ENCODE measurements at places on chromosomes 3 and 15.

GRCh38 chr3:7546253-7546652 is 685.3 kb downstream of the GRM7 start:
- DNase-seq: peak; percentile 55

- DNase-seq: no peak
These were observed 15.0 kb upstream of the SLC28A1 start for GRCh38 chr15:84869510-84869909.

GRCh38 chr15:87944050-87944449 is 312.5 kb downstream of the NTRK3 start:
- DNase-seq: no peak

- DNase-seq: no peak
These were observed 183.8 kb upstream of the NR2F2 start for GRCh38 chr15:96146726-96147125.

- peak; percentile 67 for DNase-seq
These were observed 1.1 kb upstream of the IGF1R start for GRCh38 chr15:98647026-98647773.

GRCh38 chr3:141051443-141052200 is 475 bp downstream of the SPSB4 start:
- DNase-seq: no peak

- DNase-seq: no peak
These were observed 145.6 kb upstream of the SLC2A2 start for GRCh38 chr3:171172070-171172469.

- no peak for DNase-seq
These were observed 44.1 kb downstream of the MAP6D1 start for GRCh38 chr3:183781246-183781645.

DNA sequence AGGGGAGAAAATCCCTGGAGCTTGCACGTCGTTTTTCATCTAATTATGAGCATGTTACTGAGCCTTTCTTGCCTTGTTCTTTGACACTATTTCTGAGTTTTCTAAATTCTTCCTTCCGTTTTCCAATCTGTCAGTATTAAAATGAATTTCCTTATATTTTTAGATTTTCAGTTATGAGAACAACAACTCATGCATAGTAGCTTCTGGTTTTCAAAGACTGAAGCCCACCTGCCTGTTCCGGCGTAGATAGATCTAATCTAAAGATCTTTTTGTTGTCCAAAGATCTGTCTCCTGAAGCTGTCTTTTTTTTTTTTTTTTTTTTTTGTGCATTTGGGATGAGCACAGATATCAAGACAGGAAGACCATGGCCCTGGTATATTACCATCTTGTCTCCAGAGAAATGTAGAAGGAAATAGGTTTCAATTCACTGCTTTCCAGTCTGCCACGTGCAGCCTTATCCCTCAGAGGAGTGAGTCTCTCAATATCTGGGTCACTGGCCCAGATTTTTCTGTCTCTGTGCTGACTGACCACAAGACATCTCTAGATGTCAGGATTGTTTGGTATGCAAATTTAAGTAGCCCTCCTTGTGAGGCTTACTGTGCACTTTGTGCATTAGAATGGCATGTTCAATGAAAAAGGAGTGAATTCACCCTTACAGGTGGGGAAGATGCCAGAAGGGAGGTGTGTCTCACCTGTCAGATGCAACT is 222.3 kb upstream of the TMC3 start:
- no peak for DNase-seq

DNA sequence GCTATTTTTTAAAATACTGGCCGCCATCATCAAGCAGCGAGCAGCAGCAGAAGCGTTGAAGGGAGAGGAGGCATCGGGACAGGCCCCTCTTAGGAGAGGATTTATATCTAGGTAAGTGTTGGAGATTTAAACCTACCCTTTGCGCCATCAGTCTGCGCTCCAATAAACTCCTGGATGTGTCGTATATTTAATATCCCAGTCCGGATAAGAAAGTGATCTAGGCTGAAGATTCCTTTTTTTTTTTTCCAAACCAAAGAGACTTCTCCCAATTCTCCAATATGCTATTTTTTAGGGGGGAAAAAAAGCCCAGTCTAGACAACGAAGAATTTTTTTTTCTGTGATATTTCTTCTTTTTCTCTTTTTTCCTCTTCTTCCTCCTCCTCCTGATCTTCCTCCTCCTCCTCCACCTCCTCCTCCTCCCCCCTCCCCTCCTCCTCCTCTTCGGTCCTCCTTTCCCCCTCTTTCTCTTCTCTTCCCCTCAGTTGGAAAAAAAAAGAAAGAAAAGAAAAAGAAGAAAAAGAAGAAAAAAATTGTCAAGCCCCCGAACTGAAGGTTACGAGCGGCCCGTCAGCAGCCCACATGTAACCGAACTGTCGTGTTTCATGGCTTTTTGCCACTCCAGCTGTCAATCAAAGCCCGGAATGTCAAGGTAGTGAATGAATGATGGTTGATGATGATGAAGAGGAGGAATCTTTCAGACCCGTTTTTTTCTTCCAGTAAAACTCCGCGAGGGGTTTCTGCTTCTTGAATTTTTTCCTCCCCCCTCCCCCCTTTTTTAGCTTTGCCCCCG is 835 bp downstream of the MEIS2 start:
- peak; percentile 54 for DNase-seq

DNA sequence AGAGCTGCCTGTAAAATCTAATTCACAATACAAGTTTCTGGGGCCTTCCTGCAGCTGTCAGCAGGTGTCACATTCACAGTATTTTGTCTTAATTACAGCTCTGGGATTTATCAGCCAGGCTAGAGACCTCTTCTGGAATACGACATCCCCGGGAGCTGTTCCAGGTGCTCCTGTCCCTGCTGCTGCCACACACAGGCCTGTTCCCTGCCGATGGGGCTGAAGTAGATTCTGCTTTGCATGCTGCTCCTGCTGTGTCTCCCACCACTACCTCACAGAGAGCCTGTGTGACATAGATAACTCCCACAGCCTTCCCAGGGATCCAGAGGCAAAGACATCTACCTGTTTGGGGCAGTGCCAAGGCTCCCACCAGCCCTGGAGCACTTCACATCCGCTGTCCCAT is 20.4 kb downstream of the COLQ start:
- no peak for DNase-seq

DNA sequence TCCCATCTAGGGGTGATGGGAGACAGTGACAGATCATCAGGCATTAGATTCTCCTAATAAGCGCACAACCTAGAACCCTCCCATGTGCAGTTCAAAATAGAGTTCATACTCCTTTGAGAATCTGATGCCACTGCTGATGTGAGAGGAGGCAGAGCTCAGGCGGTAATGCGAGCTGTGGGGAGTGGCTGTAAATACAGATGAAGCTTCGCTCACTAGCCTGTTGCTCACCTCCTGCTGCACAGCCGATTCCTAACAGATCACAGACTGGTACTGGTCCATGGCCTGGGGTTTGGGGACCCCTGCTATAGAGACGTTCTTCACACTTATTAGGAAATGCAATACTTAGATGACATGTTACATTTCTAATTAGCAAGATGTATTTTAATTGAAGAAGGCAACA is 154.4 kb downstream of the CBLB start:
- DNase-seq: no peak

DNA sequence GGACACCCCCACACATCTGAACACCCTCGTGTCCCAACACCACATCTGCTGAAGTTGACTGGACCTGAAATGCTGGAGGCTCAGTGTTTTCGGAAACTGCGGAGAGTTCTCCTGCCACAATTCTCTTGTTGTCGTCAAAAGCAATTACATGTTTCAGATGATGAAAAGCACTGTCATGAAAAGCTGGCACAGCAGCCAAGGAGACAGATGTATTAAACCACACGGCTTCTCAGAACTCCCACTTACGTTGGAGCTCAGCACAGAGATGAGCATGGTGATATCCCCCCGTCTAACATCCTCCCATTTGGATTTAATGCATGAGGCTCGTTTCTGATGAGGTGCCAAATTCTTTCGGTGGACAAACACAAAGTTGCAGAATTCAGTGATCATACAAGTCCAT is 180.1 kb downstream of the RORA start:
- no peak for DNase-seq

- no peak for DNase-seq
These were observed 230.4 kb downstream of the SNRPN start for GRCh38 chr15:25185156-25185710.

DNA sequence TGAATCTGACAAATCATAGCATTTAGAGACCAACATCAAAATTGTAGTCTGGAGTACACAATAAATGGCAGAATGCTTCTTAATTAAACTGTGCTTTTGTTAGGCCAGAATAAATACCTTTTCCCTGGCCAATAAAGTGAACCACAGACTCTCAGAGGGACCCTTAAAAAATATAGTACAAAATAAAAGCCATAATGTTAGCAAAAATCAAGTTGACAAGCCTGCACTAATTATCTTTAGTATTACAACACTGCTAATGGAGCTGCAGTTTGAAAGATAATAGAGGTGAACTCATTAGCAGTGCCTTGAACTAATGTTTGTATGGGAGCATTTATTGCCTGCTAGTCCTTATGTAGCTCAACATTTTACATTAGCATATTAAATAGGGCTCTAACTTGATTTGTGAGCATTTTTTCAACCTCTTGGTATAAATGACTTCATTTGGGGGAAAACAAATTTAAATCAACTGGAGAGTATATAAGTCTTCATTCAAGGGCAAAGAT is 801.3 kb downstream of the EPHA3 start:
- no peak for DNase-seq

DNA sequence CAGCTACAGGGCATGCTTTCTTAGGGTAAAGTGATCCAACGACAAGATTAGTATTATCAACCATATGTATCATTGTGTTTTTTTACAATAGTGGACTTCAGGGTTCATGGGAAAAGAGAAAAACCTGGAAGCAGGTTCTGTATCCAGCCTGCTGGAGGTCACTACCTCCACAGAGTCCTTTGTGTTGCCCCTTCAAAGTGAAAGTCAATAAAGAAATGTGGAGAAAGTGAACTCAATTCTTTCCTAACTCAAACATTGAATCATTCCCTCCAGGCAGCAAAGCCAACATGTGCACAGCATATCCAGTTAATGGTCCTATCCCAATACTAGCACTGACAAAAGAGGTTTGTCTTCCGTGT is 45.4 kb downstream of the FGF7 start:
- DNase-seq: peak; percentile 46

DNA sequence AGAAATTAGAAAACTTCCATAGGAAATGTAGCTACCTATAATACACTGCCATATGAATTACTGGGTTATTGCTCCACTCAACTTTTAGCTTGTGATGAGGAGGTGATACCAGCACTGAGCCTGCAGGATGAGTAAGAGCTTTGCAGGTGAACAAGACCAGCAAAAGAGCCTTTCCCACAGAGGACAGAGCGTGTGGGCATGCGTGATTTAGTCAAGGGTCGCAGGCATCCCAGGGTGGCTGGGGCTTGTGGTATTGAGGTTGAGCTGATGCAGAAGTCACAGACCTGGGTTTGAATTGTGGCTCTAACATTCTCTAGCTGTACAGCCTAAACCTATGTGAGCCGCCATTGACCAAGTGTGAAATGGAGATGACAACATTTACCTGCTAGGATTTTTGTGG is 5.6 kb downstream of the NRROS start:
- DNase-seq: no peak
